Keratinocyte (primary cell): ENCODE measurements at places on chromosomes 1 and 21.

DNA sequence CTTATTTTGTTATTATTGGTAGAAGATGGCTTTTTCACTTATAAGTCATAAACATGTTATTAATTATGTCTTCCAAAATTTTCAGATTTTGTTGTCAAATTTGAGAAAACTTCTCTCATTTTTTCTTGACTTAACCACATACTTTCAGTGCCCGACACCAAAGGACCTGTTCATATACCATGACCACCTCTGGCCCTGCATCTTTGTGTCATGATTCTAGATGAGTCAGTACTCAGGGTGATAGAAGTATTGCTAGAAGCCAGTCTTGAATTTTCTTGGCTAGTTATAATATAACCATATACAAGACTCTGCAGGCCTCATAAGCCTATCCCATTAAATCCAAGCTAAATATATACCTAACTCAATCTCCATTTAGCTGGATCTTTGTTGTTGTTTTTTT lies 35.4 kb upstream of the DPH5 start:
- DNase-seq, result no peak

- no peak for DNase-seq
Observed at GRCh38 chr1:18954270-18955071, 2.0 kb downstream of the IFFO2 start.

- no peak for DNase-seq
Observed at GRCh38 chr1:110471131-110471530, 20.2 kb downstream of the PROK1 start.

GRCh38 chr1:61449410-61449809 lies 275.5 kb downstream of the TM2D1 start:
- no peak for DNase-seq

DNA sequence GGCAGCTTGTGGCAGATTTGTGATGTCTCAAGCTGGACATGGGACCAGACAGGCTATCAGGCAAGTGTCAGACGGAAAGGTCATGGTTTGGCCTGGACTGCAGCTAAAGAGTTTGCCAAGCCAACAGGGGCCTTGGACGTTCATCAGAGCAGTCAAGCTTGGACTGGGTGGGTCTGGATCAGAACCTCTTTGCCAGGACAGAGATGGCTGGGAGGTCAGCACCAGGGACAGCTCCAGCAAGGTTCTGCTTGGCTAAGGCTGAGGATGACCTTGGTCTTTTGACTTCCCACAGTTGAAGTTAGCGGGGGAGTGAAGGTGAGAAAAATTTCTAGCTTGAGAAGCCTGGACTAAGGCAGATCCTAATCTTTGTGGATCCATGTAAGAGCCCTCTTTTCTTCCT lies 68.1 kb downstream of the GRIK3 start:
- DNase-seq, result no peak

DNA sequence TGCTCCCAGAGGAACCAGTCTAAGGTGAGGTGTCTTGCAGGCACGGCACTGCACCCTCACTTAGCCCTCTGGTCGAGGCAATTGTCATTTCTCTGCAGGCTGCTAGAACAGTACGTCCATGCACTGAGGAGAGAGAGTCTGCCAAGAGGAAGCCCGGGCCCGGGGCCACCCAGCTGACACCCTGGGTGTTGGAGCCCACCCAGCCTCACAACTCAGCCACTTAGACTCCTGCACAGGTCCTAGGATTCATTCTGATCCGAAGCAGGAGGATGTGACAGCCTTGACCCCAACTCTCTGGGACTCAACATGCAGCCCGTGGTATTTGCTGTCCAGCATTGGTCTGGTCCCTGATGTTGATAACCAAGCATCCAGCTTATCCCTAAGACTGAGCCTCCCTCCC lies 111.9 kb downstream of the ADSS2 start:
- no peak for DNase-seq

GRCh38 chr1:68433395-68433794 lies 16.4 kb downstream of the RPE65 start:
- no peak for DNase-seq

DNA sequence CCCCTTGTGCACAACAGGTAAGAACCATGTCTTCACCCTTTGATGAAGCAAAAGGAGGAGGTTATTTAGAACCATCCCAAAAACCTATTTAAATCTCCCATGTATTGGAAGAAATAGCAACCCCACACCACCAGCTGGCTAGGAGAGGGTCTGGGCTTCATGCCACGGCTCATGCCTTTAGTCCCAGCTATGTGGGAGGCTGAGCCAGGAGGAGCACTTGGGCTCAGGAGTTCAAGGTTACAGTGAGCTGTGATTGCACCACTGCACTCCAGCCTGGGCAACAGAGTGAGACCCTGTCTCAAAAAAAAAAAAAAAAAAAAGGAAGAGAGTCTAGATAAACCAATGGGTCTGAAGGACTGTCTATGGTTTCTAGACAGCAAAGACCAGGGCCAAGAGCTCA lies 197.9 kb upstream of the COA6 start:
- DNase-seq, result no peak

- DNase-seq, result no peak
Observed at GRCh38 chr1:75539230-75540116, 71.4 kb downstream of the SLC44A5 start.

- peak; percentile 79 for DNase-seq
Observed at GRCh38 chr1:149936992-149937705, 470 bp upstream of the MTMR11 start.

DNA sequence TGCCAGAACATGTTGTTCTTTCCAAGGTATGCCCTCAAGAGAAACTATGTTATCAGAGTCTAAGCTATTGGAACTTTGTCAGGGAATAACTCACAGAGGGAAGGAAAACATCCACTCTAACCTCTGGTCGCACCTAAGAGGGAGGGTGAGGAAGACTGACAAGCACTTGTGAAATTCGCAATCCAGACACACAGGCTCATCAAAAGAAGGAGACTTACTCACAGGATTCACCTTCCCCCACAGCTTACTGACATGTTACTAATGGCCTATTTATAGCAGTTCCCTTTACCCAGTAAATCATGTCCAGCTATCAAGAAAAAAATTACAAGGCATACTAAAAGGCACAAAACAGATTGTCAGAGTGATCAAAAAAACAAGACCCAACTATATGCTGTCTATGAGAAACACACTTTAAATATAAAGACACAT lies 36.9 kb downstream of the WDR64 start:
- peak; percentile 93 for DNase-seq

- DNase-seq, result no peak
Observed at GRCh38 chr1:60769082-60769481, 313.3 kb upstream of the NFIA start.

GRCh38 chr1:243729956-243730355 lies 120.1 kb downstream of the AKT3 start:
- DNase-seq, result no peak

DNA sequence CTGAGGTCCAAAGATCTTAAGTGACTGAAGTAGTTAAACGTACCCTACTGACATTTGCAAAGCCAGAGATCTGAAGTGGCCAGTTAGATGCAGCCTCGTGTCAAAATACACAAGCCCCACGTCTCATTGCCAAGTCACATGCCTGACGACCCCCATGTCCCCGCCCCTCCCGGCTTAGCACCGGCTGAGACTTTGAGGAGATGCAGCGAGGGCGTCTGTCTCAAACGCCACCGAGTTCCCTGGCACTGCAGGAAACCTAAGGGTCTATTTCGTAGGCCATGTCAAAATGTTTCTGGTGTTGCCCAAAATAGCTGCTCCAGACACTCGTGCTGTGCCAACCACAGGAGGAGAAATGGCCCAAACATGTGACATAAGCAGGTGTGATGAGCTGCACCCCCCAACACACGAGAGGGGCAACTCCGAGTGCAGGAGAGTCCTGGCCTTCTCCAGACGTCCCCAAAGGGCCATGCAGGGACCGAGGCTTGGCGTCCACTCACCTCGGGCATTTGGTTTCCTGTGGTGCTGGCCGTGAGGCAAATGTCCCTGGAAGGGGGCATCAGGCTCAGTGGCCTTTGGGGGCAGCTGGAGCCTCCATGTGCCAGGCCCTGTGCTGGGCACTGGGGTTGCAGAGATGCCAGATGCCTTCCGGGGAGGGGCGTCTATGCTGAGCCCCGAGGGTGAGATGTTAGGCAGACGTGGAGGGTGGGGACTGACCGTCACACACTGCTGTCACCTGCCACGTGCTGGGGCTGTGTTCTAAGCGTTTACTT lies 67.0 kb downstream of the MATN1 start:
- no peak for DNase-seq

DNA sequence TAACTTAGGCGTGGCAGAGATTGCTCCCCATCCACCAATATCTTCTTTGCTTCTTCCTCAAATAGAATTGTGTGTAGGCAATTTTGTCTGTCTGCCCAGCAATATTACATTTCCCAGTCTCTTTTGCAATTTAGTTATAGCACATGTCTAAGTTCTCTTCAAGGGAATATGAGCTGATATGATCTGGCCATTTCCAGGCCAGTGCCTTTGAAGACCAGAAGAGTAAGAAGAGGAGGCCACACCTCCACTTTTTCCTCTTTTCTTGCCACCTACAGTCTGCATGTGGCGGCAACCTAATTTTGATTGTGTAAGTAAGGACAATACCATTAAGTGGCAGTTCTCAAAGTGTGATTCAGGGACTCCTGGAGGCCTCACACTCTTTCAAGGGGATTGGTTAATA lies 6.3 kb upstream of the RSBN1 start:
- DNase-seq, result no peak

DNA sequence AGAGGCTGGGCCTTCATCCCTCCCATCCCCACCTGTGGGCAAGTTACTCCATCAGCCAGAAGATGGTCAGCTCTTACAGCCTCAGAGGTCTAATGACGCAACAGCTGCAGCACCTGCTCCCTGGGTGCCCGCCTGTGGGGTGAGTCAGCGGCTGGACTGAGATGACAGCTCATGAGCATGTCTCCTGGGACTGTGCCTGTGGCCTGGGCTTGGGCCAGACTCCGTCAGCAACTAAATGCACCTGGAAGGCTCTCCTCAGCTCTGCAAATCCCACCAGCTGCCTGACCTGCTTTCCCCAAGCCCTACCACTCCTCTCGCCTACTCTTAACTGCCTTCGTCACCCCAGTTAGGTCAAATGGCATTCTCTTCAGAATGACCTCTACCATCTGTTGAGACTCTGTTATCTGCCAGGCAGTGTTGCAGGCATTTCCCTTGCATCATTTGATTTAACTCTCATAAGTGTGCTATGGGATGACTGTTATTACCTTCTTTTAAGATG lies 47.7 kb downstream of the ETS2 start:
- DNase-seq, result peak; percentile 89

GRCh38 chr21:42360317-42360716 lies 6.0 kb downstream of the TFF1 start:
- DNase-seq, result no peak

GRCh38 chr1:97832481-97832880 lies 88.4 kb downstream of the DPYD start:
- DNase-seq, result no peak
